CD14-positive monocyte (primary cell): ENCODE measurements at places on chromosomes 2 and 18.

DNA sequence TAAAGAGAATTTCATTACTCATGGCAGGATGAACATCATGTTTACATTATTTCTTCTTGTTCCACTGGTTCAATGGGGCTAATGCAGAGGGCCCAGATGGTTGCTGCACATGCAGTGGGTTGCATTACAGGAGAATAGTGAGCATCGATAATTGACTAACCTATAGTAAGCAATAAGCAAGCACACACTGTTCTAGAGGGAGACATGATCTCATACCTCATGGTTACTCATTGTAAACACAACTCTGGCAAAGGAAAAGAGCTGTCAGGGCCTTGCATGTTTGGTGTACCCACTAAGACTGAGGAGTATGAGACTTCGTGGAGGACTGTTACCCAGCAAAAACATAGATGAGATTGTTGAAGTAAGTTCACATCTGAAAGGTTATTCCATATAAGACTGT, 885.6 kb upstream of the VRK2 start:
- DNase-seq, result no peak

- DNase-seq, result no peak
Observed at GRCh38 chr18:49596687-49597086, 34.8 kb downstream of the LIPG start.

- no peak for DNase-seq
Observed at GRCh38 chr2:139194546-139194945, 414.4 kb upstream of the NXPH2 start.

DNA sequence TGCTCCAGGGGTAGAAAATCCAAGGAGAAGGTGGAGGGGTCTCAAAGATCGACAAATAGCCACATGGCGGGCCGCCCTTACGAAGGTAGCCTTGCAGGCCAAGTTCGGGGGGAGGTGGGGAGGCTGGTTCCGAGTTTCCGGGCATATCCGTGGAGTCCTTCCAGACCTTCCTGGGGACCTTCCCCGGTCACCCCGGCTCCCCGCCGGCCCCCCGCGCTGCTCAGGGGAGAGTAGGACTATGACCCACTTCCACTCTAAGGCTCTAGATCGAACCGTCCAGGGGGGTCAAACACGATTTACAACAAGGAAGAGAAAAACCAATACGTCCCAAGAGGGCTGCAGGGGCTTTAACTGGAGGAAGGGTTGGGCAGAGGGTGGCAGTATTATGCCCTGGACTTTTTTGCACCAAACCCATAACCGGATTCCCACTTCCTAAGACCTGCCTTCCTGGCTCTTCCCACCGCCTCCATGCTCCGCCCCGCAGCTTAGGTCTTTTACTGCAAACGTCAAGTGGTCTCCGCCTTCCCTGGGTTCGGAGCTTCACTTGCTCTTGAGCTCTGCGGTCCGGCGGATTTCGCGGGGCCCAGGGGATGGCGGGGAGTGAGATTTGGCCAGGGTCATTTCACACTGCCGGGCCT, 779 bp upstream of the LYPD6 start:
- DNase-seq, result no peak
